ENCODE measurements at places on chromosomes 3 and 15.

DNA sequence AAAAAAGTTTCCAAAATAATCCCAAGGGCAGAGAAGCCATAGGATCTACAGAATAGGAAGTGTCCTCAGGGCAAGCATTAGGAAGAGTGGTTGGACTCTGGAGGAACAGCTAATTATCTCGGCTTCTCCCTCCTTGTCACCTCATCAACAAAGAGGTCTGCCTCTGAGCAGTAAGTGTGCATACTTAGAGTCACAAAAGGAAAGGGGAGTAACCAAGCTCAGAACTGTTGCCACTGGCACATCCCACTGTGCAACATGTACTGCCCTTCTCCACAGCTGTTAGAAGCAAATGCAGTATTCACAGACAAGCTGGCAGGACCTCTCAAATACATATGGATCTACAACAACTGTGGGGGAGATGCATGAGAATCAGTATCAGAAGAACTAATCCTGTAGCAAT is 31.5 kb downstream of the NGLY1 start:
- no peak for DNase-seq

GRCh38 chr3:127997961-127998360 is 54.3 kb upstream of the SEC61A1 start:
- DNase-seq = no peak

DNA sequence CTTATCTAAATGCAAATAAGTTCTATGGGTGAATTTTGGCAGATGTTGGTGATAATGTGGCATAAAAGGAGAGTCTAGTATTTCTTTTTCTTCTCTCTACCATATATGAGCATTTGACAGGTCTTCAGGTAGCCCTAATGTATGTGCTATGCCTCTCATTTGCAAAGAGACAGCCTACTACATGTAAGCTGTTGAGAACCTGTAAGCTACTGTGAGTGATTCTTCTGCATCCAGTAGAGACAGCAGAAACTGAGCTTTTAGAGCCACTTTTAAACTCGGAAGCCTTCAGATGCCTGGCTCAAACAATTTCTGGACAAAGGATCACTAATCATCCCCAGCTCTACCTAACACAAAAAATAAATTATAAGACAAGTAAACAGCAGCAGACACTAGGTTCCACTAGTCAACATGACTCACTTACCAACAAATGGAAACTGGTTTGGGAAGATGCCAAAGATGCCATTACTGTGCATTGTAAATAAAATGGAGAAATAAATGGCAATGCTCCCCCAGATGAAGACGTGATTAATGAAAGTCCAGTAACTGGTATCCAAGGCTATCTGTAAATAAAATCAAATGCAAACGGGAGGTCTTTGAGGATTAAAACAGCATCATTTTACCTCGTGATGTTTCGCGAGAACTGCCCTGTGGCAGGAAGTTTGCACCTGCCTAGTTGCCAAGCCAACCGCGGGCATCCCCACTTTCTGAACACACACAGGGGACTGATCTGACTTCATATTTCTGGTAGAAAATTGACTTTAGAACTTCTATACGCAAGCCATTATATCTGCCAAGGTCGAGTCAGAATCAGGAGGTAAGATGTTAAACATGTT is 245.3 kb downstream of the DTWD1 start:
- DNase-seq = no peak

- no peak for DNase-seq
Measured at GRCh38 chr3:112738366-112738765, 97.4 kb upstream of the CCDC80 start.

DNA sequence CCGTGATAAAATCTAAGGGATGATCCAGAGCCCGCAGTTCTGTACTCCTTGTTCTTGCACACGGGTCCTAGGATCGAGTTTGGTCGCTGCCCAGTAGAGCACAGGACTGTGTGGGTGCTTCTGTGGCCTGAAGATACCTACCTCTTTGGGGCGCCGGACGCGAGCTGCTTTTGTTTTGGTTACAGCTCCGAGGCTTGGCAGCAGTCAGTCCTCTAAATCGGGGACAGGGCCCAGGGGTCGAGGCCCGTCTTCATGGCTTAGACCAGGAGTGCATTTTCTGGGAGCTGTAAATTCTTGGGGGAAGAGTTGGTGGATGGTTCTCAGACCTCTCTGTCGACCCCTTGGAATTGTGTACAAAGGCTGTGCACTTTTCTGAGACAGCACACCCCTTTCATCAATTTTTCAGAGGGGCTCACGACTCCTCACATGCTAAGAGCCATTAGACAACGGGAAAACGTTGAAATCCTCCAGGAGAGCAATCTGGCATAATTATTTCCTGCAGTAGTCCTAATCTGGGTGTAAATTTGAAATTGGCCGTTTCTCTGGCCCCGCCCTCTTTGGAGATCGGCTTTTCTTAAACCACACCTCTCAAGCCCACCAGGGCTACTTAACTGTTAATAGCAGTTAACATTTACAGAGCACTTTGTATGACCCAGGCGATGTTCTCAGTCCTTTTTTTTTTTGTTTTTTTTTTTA is 928 bp downstream of the CEP97 start:
- DNase-seq = no peak

DNA sequence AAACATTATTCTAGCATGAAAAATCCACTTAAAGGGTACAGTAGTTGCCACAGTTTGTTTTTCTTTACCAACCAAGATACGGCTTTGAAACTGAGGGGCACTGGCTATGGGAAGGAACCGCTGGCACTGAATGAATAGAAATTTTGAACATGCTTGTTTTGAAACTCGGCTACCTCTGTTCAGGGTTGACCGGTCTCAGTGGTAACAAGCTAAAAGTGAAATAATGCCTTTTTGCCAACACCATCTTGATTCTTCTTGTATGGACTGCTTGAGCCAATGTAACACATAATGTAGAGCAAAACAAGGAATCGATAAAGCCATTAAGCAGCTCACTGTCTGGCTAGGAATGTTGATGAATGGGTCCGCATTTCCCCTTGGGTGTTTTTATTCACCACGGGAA is 36.5 kb downstream of the PTPRG start:
- no peak for DNase-seq

DNA sequence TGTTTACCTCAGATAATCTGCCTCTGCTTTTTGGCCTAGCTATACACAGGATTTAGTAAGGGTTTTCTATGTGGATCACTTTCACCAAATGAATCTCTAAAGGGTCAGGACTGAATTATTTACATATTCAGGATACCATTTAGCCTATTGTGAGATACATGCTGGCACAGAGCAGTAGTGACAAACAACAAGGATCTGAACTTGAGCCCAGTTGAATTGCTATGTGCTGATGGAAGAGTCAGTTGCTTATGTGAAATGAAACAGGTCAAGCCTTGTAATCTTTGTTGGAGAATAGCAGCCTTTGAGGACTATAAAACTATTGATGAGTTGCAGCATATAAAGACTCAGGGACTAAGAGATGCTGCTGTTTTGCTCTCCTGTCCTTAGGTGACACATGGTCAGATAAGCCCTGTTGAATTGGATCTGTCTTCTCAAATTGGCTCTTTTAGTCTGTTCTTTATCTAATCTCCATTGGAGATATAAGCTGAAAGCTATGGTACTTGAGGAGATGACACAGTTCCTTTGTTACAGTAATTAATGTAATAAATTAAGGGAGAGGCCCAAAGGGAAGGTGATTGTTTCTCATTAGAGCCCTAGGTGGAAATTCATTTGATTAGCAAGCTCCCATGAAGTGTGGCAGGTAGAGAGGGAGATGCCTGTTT is 30.4 kb downstream of the ZNF609 start:
- no peak for DNase-seq

DNA sequence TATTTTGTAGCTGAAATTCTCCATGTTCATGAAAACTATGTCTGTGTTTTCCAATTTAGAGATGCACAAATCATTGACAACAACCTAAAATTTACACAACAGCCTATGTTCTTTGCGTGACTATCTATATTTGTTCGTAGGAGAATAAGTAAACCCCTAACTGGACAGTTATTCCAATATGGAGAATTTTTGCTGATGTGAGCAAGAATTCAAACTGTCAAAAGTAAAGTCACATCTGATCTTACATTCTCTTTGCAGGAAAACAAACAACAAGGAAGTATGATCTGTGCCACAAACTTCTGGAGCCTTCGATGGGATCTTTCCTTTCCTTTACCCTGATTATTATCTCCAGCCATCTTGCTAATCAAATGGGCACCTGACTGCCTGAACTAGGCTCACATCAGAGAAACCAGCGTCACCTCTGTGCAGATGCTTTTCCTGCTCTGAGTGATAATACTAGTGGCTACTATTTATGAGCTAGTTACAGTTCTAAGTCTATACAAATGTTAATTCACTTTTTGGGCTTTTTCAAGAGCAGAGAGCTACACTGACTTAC is 18.3 kb upstream of the KCNMB3 start:
- DNase-seq = no peak
